ENCODE measurements at places on chromosomes 5 and 9. TPM values are rescaled to one million over a fixed set of nuclear protein-coding genes. Genes with fewer than 3 reads are reported as not detected.

Gene EQTN
- total RNA-seq: not detected

Gene NUTM2F
- not detected for total RNA-seq

Gene ABLIM3
- 22.6 TPM for total RNA-seq

Gene LHX6
- 3.5 TPM for total RNA-seq

Gene DMRT2
- 0.64 TPM for total RNA-seq

GRCh38 chr5:170571281-170571731, 67.5 kb downstream of the KCNIP1 start:
- DNase-seq: no peak

DNA sequence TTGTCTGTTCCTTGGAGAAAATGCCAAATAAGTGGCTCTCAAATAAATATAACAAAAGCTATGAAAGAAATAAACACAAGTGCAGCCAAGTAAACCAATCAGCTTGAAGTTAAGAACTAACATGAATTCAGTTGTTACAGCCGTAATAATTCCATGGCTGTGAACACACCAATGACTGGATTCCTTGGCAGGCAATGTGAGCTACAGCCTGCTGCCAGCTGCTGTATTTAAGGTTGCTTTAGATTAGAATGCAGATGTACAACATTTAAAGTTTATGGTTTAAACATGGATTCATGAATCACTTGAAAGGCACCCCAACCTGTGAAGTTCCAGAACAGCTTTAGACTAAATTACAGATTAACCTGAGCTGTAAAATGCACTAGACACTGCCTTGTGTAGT, 626.4 kb upstream of the SEMA6A start:
- no peak for DNase-seq

DNA sequence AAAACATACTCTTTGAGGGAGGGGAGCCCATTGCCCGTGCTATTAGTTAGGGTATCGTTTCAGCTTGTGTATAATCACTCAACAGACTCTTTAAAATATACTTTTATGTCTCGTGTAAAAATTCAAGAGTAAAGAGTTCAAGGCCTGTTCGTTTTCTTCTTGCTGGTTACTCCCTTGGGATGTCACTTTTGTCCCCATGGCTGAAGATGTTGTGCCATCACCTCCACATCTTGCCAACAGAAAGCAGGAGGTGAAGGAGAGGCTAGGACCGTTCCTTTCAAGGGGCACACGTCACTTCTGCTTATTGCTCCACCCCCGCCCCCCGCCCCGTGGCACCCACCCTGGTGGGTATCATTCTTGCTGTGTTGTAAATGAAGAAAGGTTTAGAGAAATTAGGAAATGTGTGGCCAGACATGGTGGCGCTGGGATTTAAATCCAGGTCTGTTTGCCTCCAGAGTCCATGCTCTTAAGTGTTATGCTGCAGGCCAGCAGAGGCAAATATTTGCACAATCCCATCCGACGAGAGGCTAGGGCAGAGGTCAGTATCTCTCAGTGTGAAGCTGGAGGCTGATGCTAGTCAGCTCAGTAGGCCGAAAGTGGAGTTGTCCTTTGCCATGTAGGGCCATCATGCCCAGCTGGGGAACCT, 3.0 kb downstream of the MLANA start:
- no peak for DNase-seq

- DNase-seq: no peak
Observed at GRCh38 chr9:26904671-26905070, 12.1 kb upstream of the CAAP1 start.

- no peak for DNase-seq
Observed at GRCh38 chr9:109414125-109414785, 83.9 kb downstream of the PTPN3 start.

DNA sequence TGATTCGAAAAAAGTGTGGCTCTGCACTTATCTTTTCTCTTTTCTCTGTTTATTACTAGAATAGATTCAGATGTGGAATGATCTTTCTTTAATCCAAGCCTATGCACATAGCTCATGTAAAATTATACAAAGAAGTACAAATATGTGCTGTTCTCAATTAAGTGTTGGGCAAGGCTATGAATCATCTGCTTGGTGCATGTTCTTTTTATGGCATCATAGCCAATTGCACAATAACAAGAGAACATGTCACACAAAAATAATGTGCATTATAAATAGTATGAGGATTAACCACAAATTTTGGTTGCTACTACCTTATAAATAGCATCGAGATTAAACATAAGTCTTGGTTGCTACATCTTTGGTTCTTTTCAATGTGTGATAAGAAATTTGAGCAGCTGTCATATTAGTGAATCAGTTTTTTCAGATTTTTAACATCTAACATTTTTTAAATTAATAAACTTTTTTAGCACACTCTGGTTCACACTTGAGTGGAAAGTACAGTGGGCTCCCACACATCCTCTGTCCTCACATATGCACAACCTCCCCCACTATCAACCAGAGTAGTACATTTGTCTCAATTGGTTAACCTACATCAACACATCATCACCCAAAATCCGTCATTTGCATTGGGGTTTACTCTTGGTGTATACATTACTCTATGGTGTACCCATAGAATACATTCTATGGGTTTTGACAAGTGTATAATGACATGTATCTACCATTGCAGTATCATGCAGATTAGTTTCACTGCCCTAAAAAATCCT, 6.8 kb upstream of the RECK start:
- DNase-seq: no peak

GRCh38 chr9:136757328-136757727, 715 bp downstream of the LCN8 start:
- DNase-seq: no peak

DNA sequence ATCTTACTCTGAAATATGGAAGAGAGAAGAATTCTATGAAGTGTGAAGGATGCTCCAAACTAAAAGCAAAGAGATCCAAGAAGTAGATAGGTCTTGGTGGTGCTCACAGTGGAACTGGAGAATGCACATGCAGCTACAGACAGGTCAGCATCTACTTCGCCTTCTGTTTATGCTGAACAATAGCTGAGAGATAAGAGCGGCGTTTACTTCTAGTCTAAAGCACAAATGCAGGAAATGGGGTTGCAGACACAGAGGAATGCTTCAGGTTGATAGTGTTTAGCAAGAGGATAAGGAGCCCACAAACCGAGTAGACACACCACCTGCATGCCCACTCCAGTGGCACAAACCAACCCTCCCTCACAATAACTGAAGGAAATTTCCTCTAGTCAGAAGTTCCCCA, 180.0 kb upstream of the RGMB start:
- no peak for DNase-seq

DNA sequence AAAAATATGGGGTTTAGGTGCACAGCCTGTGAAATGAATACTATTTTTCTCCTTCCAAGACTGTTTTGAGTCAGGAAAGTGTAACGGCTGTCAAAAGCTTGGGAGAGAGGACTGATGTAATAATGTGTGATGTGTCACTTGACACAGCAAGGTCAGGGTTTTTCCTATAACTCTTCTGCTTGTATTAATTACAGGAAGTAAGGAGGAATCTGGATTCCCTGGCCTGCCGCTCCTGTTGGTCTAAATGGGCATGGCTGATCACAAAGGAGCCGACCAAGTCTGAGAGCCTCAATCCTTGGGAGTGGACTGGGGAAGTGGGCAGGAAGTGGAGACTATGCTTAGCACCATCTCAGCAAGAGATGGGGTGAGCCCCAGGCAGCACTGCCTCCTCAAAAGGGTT, 16.7 kb upstream of the SLC28A3 start:
- no peak for DNase-seq

DNA sequence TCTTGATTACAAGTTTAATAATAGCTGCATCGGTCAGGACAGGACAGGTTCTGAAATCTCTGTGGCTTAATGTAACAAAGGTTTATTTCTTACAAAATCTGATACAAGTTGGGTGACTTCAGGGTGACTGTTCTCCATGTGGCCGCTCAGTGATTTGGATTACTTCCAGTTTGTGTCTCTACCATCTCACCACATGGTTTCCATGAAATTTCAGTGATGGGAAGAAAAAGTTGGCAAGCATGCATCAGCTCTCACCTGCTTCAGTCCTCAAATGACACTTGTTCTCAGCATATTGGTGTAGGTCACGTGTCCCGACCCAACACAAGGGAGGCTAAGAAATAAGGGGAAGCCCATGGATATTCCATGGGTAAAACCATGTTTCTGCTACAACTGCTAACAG, 7.8 kb upstream of the TMEM268 start:
- no peak for DNase-seq

GRCh38 chr9:6673326-6674025, 27.9 kb upstream of the GLDC start:
- no peak for DNase-seq

DNA sequence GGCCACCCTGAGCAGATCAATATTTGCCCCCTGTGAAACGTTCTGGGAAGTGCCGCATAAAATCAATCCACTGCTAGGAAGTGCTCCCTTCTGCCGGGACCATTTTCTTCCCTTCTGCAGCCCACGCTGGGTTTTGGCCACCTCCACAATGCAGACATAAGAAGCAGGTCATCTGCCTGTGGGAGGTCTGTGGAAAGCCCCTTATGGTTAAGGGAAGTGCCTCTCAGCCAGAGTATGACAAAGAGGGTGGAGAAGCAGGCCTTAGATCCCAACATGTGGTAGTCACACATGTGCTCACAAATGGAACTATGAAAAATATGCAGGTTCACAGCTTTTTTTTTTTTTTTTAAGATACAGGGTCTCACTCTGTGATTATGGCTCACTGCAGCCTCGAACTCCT, 82.8 kb downstream of the SLC1A3 start:
- no peak for DNase-seq

DNA sequence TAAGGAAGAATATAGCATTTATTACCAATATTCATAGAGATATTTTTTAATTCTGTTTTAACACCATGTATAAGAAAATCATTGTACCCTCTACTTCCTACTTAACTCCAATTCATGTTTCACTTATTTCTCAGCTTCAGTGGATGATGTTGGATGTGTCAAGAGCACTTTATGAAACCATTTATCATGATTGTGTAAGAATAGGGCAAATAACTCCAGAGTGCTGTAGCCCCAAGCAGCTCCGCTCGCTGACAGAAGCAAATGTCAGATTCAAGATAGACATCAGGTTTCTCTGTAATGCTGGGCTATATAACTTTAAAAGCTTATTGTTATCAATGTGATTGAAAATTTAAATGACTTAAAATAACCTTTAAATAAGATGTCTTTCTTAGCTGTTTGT, 50.4 kb downstream of the MAST4 start:
- no peak for DNase-seq

DNA sequence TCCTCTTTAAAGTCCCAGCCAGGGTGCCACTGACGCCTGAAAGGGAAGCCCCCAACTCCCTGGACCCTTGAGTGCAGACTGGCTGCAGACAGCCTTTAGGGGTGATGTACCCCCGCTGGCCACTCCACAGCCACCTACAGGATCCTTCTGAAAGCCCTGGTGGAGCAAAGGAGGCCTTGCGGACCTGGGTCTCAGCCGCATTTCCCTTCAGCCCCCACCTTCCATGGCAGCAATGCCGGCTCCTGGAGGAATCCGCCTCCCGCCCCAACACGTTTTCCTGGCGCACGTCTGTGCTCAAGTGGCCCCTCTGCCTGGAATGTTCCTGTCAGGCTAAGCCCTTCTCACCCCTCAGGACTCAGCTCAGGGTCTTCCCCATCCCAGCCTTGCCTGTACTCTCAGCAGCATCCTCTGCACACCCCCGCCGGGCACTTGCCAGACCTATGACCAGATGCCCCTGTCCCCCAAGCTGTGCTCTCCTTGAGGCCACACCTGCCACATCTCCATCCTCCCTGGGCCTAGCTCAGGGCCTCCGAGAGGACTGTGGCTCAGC, 134.1 kb upstream of the RAPGEF1 start:
- no peak for DNase-seq

DNA sequence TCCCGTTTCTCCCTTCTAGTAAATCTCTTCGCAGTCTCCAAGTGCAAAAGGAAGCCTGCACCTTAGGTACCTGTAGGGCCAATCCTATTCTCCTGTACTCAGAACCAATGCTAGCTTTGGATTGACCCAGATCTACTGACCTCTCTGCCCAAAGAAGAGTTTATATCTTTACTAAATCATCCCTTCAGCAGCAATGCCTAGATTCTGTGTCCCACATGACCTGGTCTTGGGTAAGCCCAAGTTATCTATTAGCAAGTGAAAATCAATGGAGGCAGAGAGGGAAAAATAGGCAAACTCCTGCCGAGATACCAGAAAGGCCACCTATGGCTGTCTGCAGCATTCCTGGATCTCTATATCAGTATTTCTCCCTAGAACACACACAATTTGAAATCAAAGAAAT, 60.0 kb downstream of the SUSD1 start:
- no peak for DNase-seq

GRCh38 chr5:151925340-151925739, 689 bp upstream of the GLRA1 start:
- DNase-seq: no peak

DNA sequence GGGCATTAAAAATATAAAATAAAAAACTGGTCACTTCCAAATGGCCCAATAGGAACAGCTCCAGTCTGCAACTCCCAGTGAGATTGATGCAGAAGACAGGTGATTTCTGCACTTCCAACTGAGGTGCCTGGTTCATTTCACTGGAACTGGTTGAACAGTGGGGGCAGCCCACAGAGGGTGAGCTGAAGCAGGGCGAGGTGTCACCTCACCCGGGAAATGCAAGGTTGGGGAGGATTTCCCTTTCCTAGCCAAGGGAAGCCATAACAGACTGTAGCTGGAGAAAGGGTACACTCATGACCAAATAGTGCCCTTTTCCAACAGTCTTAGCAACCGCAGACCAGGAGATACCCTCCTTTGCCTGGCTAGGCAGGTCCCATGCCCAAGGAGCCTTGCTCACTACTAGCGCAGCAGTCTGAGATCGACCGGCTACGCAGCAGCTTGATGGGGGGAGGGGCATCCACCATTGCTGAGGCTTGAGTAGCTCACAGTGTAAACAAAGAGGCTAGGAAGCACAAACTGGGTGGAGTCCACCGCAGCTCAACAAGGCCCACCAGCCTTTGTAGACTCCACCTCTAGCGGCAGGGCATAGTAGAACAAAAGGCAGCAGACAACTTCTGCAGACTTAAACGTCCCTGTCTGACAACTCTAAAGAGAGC, 12.7 kb downstream of the RLN1 start:
- no peak for DNase-seq

- no peak for DNase-seq
Observed at GRCh38 chr5:140835622-140836510, 1.8 kb downstream of the PCDHA7 start.

Measured in suprapubic skin (tissue), 4 donors.